ENCODE measurements at places on chromosomes 3 and 15. TPM values are rescaled to one million over a fixed set of nuclear protein-coding genes. Genes with fewer than 3 reads are reported as not detected.

Gene CPN2
- polyA plus RNA-seq, result not detected

Gene MB21D2
- polyA plus RNA-seq, result 39.0 TPM

Gene PLCH1
- polyA plus RNA-seq, result 12.1 TPM

Gene RASGRP1
- 3.1 TPM for polyA plus RNA-seq

Gene CD96
- polyA plus RNA-seq, result not detected

Gene ADGRG7
- polyA plus RNA-seq, result not detected
